ENCODE measurements at places on chromosomes 6 and 20.

DNA sequence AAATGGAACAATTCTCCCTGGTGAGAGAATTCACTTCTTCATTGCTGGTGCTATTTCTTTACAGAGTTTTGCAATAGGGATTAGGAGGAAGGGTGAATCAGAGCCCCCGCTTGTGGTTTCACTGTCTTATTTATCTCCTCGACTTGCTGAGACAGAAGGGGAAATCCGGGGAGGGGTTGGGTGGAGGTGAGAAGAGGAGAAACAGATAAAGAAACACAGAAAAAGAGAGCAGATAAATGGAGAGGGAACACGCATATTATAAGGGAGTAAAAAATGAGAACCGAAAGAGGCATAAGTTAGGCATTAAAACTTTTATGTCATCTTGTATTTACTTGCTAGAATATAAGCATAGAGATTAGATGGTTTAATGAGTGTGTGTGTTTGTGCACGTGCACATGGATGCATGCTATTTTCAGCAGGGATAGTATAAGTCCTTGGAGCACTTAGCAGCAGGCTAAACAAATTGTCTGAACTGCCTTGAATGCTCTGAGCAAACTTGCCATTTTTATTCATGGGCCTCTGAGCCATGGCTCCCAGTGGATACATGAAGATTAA lies 105.0 kb downstream of the OLIG3 start:
- DNase-seq = peak; percentile 44

GRCh38 chr6:8030920-8031319 lies 33.3 kb downstream of the BLOC1S5 start:
- no peak for DNase-seq

- no peak for DNase-seq
Observed at GRCh38 chr6:13427316-13427715, 60.1 kb downstream of the GFOD1 start.

GRCh38 chr6:106870069-106870468 lies 104.5 kb downstream of the CD24 start:
- peak; percentile 100 for DNase-seq

DNA sequence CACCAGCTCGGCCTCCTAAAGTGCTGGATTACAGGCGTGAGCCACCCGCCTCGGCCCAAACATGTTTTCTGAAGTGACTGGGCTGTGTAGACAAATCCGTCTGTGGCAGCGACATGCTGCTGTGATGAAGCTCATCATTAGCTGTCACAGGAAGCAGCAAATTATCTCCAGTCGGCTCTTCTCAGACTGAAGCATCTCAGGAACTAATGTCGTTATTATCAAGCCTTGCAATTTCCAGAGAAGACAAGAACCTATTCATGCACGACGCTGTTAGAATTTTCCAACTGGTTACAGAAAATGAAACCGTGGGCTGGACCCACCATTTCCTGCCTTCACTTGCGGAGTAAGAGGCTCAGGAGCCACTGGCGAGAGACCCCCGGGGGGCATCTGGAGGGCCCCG lies 17.1 kb upstream of the NTSR1 start:
- no peak for DNase-seq

GRCh38 chr6:149614337-149614736 lies 34.2 kb downstream of the KATNA1 start:
- DNase-seq = peak; percentile 80

DNA sequence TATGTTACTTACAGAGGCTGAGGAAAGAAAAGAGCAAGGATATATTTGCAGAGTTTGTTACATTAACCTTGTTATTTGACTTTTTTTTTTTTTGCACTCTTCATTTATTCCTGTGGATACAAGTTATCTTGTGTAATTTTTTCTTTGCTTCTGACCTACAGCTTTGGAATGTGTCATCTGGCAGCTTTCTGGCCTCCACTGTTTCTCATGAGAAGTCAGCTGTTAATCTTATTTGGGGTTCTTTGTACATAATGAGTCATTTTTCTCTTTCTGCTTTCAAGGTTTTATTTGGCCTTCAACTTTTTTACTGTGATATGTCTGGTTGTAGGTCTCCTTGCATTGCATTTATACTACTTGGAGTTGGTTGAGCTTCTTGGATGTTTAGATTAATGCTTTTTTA lies 333.4 kb downstream of the SMOC2 start:
- DNase-seq = no peak

- DNase-seq = no peak
Observed at GRCh38 chr6:108721286-108721685, 126.9 kb upstream of the ARMC2 start.

GRCh38 chr6:32109765-32110160 lies 625 bp upstream of the TNXB start:
- no peak for DNase-seq

- no peak for DNase-seq
Observed at GRCh38 chr20:17807651-17808050, 107.9 kb downstream of the BANF2 start.

DNA sequence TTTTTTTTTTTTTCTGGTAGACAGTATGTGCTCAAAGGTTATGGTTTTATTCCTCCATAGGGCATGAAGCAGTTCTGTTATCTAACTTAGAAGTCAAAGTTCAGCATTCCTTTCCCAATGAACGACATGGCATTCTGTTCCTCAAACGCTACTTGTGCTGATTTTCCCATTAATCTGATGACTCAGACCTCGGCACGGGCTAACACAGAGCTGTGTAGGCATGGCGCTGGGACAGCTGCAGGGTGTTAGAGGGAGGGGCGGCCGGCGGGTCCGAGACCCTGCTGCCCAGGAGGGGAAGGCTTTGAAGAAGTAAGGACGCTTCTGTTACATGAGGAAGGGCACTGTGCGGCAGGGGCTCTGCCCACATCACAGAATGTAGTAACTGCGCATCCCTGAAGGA lies 93.6 kb upstream of the AGPAT4 start:
- no peak for DNase-seq

- DNase-seq = no peak
Observed at GRCh38 chr20:9253006-9253539, 184.2 kb downstream of the PLCB4 start.

GRCh38 chr6:32886681-32887383 lies 32.8 kb downstream of the PSMB9 start:
- peak; percentile 63 for DNase-seq

- no peak for DNase-seq
Observed at GRCh38 chr20:58012731-58013510, 215.5 kb downstream of the ANKRD60 start.

DNA sequence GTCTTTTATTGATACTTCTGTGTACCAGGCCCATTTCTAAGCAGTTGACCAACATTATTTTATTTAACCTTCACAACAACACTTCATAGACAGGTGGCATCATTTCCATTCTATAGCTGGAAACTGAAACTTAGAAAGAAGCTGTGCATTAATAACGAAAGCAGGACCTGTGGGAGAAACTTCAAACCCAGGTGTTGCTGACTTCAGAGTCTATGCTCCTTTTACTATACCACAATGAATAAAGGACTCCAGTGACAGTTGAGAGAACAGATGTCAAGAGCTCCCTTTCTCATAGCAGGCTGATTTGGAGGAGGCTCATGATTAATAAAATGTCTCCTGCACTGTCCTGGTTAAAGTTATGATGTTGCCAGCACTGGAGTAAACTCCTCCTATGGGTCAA lies 56.6 kb upstream of the POU3F2 start:
- DNase-seq = no peak

GRCh38 chr6:53520320-53520928 lies 24.5 kb downstream of the GCLC start:
- peak; percentile 57 for DNase-seq

- peak; percentile 92 for DNase-seq
Observed at GRCh38 chr6:141483598-141484061, 649.1 kb upstream of the GJE1 start.

DNA sequence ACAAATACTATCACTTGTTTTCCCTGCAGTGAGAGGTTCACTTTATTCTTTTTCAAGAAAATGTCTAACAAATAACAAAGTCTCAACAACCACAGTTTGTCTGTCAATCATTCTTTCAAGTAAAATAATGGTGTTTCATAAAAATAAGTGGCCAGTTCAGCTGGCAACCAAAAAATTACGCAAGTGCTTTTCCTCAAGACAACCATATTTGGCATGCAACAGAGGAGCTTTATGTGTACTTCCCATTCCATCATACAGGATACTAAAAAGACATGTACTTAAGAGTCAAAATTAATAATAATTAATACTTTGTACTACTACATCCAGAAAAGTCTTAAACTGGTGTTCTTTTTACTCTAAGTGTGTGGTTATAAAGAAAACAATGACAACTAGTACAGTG lies 34.6 kb downstream of the ATG5 start:
- DNase-seq = no peak

DNA sequence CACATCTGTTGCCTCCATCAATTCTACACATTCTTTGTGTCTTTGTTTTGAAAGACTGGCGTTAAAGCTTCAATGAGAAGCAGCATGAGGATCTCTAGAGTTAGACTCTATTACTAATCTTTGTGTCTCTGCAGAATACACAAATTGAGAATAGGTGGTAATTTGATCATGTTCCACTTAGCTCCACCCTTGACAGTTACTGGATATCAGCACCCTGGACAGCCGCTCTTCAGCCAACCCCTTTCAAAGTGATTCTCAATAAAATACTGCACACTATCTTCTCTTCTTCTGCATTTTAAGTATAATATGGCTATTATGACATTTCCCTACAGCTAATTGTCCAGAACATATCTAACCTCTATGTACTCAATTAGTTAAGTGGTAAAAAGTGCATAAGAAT lies 54.3 kb upstream of the CNR1 start:
- DNase-seq = no peak

GRCh38 chr6:9161731-9162130 lies 726.4 kb upstream of the SLC35B3 start:
- DNase-seq = peak; percentile 6

GRCh38 chr20:33209789-33210188 lies 7.4 kb upstream of the BPIFA3 start:
- peak; percentile 30 for DNase-seq

GRCh38 chr6:106318851-106319250 lies 6.7 kb downstream of the ATG5 start:
- DNase-seq = no peak

DNA sequence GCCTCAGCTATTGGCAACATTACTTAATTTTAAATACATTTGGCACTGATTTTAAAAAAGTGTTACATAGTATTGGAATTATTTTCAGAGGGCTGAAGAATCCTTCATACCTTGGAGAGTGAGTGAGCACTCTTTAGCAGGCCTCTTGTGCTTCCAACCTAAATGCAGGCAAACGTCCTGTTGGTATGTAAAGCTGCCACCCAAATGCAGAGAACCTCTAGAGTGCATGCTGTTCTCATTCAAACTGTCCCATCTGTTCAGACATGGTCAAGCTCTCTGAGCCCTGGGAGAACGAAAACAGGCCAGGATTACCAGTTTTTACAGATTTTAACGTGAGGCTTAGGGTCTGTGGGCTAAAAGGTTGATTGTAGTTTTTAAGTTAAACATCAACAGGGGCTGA lies 378.0 kb upstream of the FLRT3 start:
- DNase-seq = no peak

Data from foreskin keratinocyte (primary cell).